ENCODE measurements at places on chromosomes 3 and 15. TPM values are rescaled to one million over a fixed set of nuclear protein-coding genes. Genes with fewer than 3 reads are reported as not detected.

- DNase-seq: no peak
Observed at GRCh38 chr15:61621146-61621545, 392.0 kb upstream of the RORA start.

Gene FBXO40
- total RNA-seq: not detected

DNA sequence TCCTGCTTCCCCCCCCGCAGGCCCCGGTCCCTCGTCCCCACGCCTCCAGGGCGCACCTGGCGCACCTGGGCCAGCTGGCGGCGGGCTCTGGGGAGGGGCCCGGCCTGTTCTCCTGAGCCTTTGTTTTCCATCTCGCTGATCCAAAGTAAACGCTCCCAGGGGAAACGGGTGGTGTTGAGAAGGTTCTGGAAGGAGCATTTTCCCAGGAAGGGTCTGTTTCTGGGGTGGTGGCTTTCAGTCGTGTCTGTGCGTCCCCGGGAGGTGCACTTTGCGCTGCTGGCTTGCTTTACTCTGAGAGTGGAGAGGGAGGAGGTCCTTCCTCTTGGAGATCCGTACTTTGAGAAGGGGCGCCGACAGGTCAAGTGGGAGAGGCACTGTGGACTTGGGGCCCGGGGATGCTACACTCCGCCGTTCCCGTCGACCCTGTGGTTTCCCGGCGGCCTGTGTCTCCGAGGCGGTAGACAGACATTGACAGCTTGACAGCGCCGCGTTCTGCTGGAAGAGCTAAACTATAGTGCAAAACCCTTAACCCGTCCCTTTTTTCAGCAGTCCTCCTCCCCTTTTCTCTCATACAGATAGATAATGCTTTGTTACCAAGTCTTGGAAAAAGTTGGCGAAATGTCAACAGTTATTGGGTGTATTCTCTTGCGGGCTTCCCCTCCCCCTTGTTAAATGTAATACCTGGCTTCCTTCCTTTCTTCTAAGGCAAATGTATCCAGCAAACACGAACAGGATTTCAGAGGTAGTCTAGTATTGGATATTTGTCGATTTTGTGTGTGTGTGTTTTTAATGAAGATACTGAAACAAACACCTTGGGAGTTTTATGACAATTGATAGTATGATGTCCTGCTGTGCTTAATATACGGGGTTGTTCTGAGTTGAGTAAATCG lies 6.5 kb downstream of the TPM1 start:
- DNase-seq: no peak

GRCh38 chr3:180335050-180335449 lies 266.9 kb upstream of the TTC14 start:
- DNase-seq: no peak

Gene MOBP
- not detected for total RNA-seq

GRCh38 chr3:150411106-150411460 lies 3.0 kb downstream of the TSC22D2 start:
- no peak for DNase-seq

DNA sequence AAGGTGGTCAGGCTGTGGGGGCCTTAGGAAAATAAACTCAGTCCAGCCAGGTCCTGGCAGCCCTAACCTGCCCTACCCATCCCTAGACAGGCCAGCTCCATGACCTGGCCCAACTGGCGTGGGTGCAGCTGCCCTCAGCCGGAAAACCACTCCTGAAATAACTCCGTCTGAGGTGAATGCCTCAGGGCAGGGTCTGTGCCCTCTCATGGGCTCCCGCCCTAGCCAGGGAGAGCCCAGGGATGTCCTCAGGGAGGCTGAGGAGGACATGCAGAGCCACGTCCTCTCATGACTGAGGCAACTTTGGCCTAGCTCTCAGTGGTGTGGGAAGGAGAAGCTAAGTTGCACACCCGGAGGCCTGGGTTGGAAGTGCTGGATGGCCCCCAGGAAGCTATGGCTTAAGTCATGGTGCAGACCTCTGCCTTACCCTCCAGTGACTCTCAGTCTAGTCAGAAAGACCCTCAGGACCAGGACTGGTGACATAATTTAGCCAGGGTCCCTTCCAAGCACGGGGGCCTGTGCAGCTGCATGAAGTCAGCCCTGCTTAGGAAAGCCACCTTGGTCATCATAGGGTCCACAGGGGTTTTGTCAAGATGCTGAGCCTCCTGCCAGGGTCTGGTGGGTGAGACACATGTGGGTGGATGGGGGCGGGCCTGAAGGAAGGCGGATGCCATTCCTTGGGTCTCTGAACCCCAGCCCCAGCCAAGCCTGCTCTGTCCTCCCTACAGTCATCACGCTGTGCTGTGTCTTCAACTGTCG lies 7.4 kb downstream of the TMIE start:
- no peak for DNase-seq

Gene IL17RE
- 4.8 TPM for total RNA-seq

GRCh38 chr3:11603628-11604027 lies 40.1 kb downstream of the VGLL4 start:
- DNase-seq: no peak

Gene CCNB2
- total RNA-seq: 108 TPM

Gene ZNF80
- not detected for total RNA-seq

GRCh38 chr3:196650740-196651311 lies 11.3 kb downstream of the NRROS start:
- peak; percentile 61 for DNase-seq

GRCh38 chr15:59751552-59752413 lies 62.7 kb upstream of the BNIP2 start:
- DNase-seq: no peak

Gene OIP5
- total RNA-seq: 21.8 TPM

DNA sequence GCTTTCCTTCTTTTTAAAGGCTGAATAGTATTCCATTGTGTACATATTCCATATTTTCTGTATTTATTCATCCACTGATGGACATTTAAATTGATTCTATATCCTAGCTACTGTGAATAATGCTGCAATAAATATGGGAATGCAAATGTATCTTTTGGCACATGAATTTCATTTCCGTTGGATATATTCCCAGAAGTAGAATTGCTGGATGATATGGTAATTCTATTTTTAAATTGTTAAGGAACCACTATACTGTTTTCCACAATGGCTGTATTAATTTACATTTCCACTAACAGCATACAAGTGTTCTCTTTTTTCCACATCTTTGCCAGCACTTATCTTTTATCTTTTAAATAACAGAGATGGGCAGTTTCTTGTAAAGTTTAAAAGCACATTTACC lies 302.7 kb downstream of the CTNNB1 start:
- no peak for DNase-seq

DNA sequence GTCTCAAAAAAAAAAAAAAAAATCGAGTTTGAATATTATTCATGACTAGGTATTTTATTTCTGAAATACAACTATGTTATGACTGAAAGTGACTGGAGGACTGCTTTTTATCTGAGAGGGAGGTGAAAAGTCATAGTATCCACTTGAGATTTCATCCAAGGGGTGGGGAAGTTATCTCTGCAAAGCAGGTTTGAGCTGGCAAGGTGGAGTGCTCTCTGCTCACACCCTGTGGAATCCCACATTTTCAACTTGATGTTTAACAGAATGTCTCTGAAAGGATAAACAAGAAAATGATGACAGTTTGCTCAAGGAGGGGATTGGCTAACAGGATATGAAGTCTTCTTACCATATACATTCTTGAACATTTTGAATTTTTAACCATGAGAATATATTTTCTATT lies 27.3 kb upstream of the SEC62 start:
- no peak for DNase-seq

DNA sequence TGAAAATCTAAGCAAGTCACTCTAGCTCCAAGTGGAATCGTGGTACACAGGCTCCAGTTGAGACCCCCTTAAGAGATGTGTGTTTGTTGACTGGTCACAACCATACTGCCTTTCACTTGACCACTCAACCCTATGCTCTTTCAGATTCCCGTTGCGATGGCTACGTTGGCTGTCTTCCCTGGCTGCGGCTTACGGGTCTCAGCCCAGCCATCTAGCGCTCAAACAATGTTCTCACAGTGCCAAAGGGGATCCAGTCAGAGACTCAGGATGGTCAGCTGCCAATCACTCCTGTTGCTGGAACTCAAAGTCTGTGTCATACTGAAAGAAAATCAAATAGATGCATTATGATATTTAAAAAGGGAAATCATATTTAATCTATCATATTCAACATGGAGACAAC lies 237.6 kb downstream of the ITPR1 start:
- DNase-seq: no peak

DNA sequence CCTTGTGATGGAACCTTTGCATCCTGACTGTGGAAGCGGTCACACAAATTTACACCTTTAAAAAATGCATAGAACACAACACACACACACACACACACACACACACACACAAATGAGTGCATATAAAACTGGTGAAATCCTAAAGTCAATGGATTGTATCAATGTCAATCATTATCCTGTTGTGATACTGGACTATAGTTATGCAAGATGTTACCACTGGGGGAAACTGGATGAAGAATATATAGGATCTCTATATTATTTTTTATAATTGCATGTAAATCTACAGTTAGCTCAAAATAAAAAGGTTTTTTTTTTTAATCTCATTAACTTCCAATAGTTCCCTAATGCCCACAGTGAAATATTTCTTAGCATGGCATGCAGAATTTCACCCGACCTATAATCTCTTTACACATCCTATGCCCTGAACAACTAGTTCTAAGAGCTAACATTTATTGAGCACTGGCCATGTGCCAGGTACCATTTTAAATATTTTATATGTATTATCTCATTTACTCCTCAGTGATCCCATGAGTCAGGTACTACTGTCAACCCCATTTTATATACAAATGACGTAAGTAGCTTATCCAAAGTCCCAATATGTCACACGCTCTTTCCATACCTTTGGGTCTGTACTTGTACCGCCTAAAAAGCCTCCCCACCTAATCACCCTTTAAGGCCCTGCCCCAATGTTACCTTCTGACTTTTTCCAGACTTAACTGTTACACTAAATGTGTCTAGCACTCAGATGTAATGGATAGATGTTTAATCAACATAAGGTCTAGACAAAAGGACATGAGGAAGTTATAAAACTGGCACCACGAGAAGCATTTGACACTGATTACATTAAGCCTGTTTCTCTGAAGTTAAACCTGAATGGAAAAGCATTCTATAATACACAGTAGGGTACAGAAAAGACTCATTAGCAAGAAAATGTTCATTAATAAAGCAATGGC lies 5.5 kb downstream of the ABCC5 start:
- no peak for DNase-seq

DNA sequence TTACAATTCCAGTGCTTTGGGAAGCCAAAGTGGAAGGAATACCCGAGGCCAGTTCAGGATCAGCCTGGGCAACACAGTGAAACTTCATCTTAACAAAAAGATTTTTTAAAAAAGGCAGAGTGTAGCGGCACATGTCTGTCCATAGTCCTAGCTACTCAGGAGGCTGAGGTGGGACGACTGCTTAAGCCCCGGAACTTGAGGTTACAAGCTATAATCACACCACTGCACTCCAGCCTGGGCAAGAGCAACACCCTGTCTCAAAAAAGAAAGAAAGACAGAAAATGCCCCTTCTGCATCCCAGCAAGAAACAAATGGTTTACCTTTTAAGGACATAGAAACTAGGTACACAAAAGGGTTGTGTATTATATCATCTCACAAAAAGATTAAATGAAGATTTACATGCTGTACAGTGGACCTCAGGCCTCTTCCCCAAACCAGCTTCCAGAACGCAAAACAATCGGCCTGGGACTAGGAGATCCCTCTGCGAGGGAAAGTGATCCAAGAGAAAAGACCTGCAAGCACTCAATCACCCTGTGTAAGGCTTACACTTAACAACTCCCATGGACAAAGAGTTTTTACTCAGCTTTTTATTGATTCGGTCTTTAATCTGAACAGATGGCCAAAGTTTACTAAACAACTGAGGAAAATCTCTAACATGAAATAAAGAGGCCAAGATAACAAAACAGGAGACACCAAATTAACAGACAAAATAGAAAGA lies 21.2 kb downstream of the TFDP2 start:
- no peak for DNase-seq

Gene RYR3
- total RNA-seq: 0.75 TPM

DNA sequence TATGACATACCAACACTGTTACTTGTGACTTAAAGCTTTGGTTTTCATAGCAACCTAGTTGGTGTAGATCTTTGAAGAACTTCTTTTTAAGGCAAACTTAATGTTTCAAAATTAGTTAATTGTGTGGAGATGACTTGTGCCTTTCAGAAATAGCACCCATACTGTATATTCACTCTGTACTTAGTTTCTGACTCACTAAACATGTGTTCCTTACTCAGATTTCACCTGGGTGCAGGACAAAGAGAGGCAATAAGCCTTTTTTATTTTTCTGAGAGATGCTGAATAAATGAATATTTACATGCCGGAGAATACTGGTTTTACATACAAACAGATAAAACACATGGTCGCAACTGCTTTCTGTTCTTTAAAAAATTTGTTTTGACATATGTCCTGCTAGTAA lies 44.8 kb downstream of the SLC25A26 start:
- DNase-seq: no peak

DNA sequence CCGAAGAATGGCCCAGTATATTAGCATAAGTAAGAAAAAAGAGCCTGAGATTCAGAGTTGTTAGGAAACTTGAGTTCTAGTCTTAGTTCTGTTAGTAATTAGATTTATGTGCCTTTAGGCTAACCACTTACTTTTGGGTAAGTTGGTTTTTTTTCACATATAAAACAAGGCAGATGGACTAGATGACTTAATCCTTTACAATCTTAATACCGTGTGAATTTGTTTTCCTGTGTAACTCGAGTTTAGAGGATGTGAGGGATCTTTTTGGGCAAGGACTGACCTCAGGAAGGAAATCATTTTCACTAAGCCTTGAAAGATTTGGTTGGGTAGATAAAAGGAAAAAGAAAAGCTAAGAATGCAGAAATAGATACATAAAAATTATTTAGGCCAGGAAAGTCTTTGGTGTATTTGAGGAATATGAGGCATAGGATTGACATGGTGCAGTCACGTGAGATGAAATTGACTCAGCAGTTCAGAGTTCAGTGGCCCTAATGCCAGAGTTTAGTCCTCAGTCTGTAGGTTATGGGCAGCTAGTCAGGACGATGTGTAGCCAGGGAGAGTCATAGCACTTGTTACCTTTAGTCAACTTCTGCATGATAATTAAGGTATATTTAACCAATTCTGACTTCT lies 34.6 kb downstream of the PAK2 start:
- peak; percentile 47 for DNase-seq

GRCh38 chr3:133799794-133800585 lies 5.6 kb upstream of the SRPRB start:
- DNase-seq: no peak

- no peak for DNase-seq
Observed at GRCh38 chr3:67290438-67290837, 292.3 kb downstream of the KBTBD8 start.

Gene PLSCR5
- total RNA-seq: not detected

DNA sequence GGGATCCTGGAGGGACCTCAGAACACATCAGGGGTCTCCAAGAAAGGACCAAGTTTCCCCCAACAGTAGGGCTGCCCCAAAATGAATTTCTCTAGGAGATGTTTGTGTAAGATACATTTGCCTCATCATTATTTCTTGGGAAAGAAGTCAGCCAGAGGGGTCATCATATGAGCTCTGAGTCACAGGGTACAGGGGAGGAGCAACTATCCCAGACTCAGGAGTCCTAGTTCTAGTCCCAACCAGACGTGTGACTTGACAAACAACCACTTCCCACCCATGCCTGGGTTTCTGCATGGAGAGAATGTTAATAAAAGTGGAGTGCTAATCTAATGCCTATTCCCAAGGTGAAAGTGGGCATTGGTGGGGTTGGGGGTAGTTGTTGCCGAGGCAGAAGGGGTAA lies 144.1 kb downstream of the ALDH1A2 start:
- DNase-seq: no peak

Gene SLMAP
- 53.5 TPM for total RNA-seq

GRCh38 chr3:58670506-58671135 lies 4.0 kb upstream of the FAM3D start:
- DNase-seq: no peak

GRCh38 chr3:185253645-185254410 lies at the start of gene EHHADH:
EHHADH (minus strand) TSS chr3:185254049; CDS start chr3:185254022, 27 bp downstream.
- DNase-seq: no peak

Gene RAD51
- total RNA-seq: 20.8 TPM

Gene RGMA
- total RNA-seq: 0.40 TPM

Gene ITIH4
- 0.07 TPM for total RNA-seq
